ENCODE measurements at places on chromosomes 5 and 9.

GRCh38 chr5:132500244-132500930 is 9.8 kb upstream of the IRF1 start:
- no peak for DNase-seq

DNA sequence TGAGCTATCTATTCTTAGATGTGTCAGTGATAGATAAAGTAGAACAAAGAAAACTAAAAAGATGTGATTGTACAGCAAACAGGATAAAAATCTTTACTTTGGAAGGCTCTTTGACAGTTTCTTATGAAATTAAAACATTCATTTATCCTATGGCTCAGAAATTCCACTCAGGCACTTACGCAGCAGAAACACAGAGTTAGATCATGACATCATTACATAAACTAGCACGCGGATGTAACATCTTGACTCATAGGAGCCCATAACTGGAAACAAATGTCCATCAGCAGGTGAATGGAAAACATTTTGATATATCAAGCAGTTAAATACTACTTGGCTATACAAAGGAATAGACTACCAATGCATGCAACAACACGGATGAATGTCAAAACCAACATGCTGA is 45.3 kb downstream of the ICE1 start:
- DNase-seq: peak; percentile 69

DNA sequence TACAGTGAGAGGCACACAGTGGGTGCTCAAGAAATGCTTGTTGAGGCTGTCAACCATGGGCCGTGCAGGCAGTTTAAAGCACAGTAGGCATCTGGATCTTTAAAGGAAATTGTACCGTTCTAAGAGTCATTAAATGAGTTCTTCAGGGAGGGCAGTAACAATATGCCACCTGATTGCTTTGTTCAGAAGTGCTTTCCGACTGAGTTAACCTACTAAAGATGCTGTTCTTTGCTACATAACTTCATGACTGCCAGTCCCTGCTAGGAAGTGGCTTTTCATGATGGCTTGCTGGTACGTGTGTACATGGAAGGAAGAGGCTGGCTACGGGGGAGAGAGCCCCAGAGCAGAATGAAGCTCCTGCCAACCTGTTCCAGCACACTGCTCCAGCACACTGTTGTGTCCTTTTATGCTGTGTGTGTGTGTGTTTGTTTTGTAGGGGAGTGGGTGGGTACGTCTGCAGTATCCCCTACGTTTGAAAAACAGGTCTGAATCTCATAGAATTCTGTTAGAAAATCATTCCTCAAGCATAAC is 41.9 kb upstream of the PPP2R2B start:
- DNase-seq: no peak

DNA sequence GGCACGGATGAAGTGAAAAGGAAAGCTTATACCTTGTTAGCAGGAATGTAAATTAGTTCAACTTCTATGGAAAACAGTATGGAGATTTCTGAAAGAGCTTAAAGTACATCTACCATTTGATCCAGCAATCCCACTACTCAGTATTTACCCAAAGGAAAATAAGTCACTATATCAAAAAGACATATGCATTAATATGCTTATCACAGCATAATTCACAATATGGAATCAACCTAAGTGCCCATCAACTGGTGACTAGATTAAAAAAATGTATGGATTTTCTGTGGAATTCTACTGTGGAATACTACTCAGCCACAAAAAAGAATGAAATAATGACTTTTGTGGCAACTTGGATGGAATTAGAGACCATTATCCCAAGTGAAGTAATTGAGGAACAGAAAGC is 279.6 kb downstream of the GABRB2 start:
- DNase-seq: no peak

DNA sequence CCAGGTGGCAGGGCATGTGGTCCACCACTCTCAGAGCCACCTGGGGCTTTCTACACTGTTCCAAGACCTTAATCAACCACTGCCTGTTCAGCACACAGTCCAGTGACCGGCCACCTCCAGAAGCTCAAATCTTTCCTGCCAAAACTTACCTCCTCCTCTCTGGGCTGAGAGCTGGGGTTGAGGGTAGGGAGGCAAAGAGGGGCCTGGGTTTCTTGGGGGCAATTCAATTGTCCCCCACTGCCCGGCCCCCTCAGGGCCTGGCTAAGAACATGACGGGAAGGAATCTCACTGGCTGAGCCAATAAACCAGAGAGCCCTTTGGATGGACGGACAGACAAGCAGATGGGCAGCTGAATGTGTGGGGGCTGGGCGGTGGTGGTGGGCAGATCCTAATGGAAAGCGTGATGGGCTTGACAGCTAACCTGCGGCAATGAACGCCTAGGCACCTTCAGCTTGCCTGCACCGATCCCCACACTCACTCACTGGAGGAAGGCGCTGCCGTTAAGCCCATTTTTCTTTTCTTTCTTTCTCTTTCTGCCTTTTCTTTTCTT is 5.4 kb downstream of the NR5A1 start:
- DNase-seq: no peak

GRCh38 chr5:73388306-73388684 is 60.3 kb downstream of the FOXD1 start:
- peak; percentile 49 for DNase-seq

DNA sequence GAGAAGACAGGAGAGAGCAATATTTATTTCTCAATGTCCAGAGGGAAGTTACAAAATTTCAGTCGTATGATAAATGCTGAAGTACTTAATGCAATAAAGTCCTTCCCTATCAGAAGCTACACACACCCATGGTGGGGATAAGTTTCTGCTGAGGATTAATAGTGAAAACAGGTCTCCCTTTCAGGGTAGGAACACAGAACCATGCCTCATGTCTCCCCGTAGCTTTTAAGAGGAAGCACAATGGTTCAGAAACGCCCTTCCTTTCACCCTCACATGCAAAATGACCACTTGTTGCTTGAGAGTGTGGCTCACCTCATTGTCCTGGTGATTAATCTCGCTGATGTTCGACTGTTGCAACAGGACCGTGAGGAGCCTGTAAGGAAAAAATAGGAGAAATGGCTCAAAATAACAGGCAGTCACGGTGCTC is 73.6 kb downstream of the ANKRD55 start:
- DNase-seq: no peak

DNA sequence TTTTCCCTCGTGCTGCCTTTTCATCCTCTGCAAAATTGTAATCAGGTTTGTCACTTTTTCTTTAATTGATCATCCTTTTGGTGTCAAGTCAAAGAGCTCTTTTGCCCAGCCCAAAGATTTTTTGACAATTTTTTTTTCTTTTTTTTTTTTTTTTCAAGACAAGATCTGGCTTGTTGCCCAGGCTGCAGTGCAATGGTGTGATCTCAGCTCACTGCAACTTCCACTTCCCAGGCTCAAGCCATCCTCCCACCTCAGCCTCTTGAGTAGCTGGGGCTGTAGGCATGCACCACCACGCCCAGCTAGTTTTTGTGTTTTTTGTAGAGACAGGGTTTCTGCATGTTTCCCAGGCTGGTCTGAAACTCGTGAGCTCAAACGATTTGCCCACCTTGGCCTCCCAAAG is 36.7 kb downstream of the CDK7 start:
- DNase-seq: peak; percentile 63

GRCh38 chr9:82882748-82883147 is 180.2 kb downstream of the RASEF start:
- DNase-seq: no peak

- no peak for DNase-seq
These were observed 3.4 kb downstream of the CCNI2 start for GRCh38 chr5:132750471-132751230.
